ENCODE measurements at places on chromosomes 6 and 20. TPM values are rescaled to one million over a fixed set of nuclear protein-coding genes. Genes with fewer than 3 reads are reported as not detected.
A peak's percentile ranks its signal among the peaks of the same experiment; 100 is the strongest.

Gene RAET1L
- 3.3 TPM for polyA plus RNA-seq

Gene GPSM3
- polyA plus RNA-seq, result 3.9 TPM

GRCh38 chr6:40796260-40797221 lies 209.4 kb upstream of the LRFN2 start:
- no peak for DNase-seq

GRCh38 chr6:96391776-96392360 lies 129.7 kb upstream of the UFL1 start:
- no peak for DNase-seq

Gene BPIFB2
- polyA plus RNA-seq, result not detected

GRCh38 chr20:60210779-60211617 lies 252.8 kb downstream of the CDH26 start:
- DNase-seq, result peak; percentile 36

- DNase-seq, result no peak
These were observed 38.6 kb downstream of the TAF4 start for GRCh38 chr20:62027116-62027515.

DNA sequence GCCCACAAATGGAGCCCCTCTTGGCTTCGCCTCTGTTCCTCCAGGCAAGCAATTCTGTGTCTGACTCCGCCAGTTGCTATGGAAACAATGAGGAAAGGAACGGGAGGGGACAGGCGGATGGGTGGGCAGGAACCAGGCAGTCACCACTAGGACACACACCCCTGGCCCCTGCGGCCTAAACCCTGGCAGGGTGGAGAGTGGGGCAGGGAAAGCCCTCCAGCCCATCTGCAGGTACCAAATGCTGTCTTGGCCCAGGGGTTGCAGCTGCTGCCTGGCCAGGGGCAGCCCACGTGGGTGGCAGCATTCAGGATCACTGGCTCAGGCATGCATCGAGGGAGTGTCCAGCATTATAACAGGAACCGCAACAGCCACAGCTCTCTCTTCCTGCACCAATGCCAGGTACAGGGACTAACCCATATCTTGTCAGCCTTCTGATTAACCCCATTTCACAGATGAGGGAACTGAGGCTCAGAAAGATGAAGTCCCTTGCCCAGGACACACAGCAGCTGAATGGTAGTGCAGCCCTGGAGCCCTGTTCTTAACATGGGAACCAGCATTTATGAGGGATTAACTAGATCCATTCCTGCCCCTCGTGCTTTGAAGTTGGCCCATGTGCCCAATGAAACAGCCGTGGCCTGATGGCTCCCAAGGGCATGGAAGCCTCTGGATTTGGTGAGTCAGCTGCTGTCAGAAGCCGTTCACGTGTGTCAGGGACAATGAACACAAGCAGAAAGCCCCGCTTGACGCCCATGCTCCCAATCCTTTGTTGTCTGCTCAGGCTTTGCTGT lies 66.3 kb downstream of the NOL4L start:
- peak; percentile 42 for DNase-seq

DNA sequence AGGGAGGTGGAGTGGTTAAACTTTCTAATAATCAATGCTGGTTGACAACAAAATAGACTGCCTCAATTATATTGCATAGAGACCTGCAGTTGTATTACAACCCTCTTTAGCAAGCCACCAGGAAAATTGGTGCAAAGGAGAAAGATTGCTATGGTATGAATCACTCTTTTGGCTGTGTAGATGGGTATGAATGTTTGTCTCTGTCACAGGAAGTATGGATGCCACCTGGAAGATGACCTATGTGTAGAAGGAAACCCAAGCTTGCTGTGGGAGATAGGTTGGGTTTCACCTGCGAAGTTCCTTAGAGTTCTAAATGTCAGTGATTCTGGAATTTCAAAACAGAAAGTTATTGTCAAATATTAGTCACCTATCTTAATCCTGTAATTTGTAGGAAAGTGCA lies 134.6 kb downstream of the SOBP start:
- peak; percentile 21 for DNase-seq

Gene PNRC1
- polyA plus RNA-seq, result 4.7 TPM

- no peak for DNase-seq
These were observed 29.5 kb upstream of the ZNF217 start for GRCh38 chr20:53623134-53623453.

Gene NKAIN4
- not detected for polyA plus RNA-seq
